ENCODE measurements at places on chromosomes 16 and 17.

DNA sequence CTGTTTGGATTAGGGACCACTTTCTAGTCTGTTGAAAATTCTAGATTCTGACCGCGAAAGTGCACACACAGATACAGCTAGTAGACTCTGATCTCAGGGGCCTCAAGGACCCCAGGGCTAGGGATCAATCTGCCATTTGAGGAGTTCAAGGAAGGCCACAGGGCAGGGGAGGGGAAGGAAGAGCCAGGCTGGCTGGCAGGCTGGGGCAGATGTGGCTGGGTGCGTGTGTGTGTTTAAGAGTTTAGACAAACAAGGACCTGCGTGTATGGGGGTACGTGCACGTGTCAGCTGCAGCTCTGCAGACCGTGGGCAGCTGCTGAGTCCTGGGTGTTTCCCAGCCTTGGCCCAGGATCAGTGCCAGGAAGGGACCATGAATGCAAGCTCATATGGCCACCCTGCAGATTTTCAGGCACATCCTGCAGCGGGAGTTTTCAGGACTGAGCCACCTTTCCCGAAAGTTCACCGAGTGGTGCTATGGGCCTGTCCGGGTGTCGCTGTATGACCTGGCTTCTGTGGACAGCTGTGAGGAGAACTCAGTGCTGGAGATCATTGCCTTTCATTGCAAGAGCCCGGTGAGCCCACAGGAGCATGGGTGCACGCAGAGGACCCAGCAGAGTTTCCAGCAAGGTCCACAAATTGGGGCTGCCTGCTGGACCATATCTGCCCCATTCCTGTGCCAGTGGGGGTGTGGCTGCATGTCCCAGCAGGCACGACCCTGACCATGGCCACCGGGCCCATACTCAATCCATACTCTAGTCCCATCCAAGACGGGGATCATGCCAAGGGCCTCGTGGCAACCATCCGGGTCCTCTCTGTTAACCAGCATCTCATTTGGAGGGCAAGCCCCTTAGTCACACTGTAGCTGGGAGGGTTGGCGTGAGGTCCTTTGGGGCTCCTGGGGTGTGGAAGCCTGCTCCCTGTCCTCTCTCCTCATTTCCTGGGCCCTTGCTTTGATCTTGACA lies 10.6 kb downstream of the TRPV2 start:
- DNase-seq, result no peak

GRCh38 chr16:86092586-86093480 lies 193.9 kb downstream of the IRF8 start:
- DNase-seq, result no peak

DNA sequence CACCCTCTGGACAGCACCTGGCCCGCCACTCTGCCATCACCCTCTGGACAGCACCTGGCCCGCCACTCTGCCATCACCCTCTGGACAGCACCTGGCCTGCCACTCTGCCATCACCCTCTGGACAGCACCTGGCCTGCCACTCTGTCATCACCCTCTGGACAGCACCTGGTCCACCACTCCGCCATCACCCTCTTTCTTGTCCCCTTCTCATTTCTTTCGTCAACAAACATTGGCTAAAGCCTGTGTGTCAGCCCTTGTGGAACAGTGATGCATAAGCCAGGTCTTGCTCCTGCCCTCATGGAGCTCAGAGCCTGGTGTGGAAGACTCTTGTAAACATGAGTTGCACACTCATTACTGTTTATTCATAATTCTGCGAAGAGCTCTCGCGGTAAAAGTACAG lies 31.2 kb downstream of the CDK5R1 start:
- DNase-seq, result no peak

DNA sequence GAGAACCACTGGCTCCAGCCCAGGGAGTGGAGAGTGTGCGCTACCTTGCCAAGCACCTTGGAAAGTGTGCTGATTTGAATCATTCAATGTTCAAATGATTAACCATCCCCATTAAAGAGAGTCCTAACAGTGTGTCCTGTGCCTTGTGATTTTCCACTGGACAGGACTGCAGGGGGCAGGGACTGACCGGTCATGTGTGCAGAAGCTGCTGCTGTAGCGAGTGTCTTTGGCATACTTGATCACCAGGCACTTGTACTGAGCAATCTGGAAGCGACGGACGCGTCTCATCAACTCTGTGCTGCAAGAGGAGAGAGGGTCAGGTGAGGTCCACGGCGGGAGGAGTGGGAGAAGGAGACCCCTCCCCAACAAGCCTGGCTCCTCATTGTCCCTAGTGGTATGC lies 2.0 kb downstream of the TK1 start:
- DNase-seq, result no peak

GRCh38 chr17:35596530-35597233 lies 9.6 kb downstream of the AP2B1 start:
- no peak for DNase-seq

GRCh38 chr17:49878931-49879904 lies 31.3 kb upstream of the TAC4 start:
- no peak for DNase-seq

GRCh38 chr17:19531780-19532501 lies 1.7 kb upstream of the SLC47A1 start:
- DNase-seq, result no peak

DNA sequence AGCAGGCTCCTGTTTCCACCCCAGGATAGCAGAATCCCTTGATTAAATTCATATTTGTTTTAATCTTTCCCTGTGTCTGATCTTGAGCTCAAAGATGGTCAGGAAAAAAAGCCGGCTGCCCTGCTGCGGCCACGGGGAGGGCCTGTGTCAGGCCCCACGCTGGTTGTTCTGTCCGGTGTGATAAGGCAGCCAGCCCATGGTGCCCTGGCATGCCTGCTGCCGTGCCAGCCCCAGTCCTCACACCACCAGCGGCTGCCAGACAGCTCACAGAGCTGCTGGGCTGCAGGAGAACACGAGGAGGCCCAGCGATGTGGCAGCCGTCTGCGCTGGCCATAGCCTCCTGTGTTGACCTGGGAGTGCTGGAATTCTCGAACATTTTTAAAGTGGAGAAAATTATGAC lies 34.7 kb upstream of the BRD7 start:
- no peak for DNase-seq

GRCh38 chr17:2723997-2724783 lies 12.6 kb upstream of the CLUH start:
- DNase-seq, result no peak

DNA sequence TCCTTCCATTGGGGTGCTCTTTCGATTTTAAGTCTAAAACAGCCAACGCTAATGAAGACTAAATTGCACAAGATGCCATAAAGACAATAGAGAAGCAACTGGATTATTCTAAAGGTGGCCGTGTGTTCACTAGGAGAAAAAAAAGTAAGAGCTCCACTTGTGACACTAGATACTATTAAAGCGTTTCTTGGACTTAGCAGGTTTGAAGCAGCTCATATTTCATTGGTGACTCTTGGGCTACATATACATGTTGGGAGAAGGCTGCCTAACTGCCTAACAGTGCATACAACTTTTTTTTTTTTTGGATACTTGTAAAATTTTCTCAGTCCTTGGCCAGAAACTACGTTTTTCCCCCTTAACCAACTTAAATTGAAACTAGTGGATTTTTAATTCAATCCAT lies 111.8 kb upstream of the NOG start:
- no peak for DNase-seq

- no peak for DNase-seq
These were observed 29.2 kb downstream of the CLUH start for GRCh38 chr17:2682176-2682938.

DNA sequence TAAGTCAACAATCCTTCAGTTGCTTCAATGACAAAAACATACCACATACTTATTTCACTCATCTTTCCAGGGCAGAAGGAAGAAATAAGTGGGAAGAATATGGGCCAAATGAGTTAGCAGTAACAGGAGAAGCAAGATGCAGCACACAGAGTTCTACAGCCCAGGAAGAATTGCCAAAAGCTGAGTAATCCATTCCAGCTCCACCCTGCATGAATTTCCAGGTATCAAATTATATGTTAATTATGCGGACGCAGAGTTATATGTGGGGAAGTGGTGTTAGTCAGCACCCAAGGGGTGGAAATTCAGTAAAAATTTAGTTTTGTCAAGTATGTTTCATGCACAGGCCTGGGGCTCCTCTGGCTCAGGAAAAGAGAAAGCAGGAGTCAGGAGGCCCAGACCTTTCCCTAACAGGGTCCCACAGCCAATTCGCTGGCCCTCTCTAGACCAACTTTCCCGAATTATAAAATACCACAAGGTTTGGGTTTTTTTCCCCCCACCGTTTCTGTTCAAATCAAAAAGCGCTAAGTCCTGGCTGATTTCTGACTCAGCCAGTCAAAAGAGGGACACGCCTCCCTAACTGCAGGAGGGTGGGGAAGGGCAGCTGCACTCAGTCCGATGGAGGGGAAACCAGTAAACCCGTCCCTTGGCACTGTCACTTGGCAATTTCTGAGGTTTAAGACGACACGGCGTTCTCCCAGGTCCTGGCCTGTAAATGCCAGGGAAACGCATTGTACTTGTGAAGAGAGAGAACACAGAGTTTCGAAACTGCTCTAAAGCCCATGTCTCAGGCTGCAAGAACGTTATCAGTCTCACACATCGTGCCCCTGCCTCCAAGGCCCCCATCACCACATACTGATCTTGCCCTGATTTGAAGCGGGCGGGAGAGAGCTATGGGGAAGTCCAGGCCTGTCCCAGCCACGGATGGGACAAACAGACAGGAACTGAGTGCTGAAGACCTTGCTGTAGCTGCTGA lies 58.1 kb downstream of the ZFHX3 start:
- DNase-seq, result no peak

- DNase-seq, result no peak
These were observed 34.8 kb downstream of the SREBF1 start for GRCh38 chr17:17801800-17802481.

DNA sequence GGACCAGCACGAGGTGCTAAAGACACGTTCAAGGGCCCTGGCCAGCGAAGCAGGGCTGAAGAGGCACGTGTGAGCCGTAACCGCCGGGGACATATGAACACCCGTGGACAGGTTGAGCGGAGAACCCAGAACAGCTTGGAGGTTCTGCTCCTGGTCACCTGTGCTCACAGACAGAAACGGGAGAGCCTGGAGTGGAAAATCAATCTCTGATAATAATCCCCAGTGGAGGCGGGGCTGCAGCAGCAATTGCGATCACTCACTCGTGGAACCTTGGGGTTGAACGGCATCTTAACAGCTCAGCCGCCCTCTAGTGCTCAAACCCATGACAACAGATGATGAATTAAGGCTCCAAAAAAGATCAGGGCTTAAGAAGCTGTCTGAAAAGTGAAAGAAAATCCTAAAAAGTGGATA lies 25.6 kb downstream of the WIPI1 start:
- peak; percentile 68 for DNase-seq

DNA sequence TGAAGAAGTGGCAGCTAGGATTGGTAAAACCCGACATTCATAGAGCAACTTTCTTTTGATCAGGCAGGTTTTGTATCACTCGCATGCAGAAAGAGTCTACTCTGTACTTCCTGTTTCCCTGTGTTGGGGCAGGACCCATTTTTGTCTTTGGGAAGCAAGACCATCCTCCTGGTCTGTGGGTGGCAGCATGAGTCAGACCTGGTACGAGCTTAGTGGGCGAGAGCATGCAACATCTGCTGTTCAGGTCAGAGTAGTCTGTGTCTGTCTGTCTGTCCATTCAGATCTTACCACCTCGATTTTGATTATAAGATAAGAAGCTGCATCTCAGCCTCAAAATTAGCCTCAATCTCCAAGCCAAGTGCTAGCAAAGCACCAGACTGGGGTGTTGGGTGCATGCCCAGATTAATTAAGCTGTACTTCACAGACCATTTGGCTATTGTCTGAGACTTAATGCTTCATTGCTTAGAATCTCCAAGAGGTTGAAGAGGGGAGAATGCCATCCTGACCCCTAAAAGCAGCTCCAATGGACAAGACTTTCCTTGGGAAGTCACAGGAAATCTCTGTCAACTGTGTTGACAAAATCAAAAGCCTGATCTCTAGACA lies 110.9 kb downstream of the XYLT1 start:
- peak; percentile 53 for DNase-seq

DNA sequence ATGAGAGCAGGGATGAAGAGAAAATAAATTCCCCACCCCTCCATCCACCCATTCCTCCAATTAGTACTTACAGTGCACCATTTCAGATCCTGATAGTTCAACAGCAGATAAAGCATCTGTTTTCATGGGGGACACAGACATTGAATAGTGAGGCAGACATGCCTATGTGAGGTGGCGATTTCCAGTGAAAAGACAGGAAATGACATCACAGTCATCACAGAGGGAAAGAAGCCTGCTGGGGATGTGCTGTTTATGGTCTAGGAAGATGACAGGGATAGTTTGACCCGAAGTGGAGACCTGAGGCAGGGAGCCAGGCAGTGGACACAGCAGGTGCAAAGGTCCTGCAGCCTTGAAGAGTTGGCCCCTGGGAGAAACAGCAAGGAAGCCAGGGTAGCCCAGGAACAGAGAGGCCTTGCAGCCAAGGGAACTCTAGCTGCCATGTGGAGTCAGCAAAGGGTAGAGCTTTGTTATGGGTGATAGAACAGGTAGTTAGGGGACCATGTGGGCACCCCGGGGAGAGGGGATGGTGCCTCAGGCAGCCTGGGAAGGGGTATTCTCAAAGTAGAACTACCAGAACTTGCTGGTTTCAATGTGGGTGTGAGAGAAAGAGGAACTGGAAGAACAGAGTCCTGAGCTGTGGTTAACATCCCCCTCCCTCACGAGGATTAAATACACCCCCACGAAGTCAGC lies 256.6 kb downstream of the CPPED1 start:
- DNase-seq, result no peak

- DNase-seq, result no peak
These were observed 46.6 kb downstream of the PHKB start for GRCh38 chr16:47507701-47508100.

DNA sequence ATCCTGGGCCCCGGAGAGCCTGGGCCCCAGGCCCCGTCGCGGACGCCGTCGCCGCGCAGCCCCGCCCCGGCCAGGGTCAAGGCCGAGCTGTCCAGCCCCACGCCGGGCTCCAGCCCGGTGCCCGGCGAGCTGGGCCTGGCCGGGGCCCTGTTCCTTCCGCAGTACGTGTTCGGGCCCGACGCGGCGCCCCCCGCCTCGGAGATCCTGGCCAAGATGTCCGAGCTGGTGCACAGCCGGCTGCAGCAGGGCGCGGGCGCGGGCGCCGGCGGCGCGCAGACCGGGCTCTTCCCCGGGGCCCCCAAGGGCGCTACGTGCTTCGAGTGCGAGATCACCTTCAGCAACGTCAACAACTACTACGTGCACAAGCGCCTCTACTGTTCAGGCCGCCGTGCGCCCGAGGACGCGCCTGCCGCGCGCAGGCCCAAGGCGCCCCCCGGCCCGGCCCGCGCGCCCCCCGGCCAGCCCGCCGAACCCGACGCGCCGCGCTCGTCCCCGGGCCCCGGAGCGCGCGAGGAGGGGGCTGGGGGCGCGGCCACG lies 36.8 kb upstream of the ZC3H18 start:
- no peak for DNase-seq

GRCh38 chr17:34858591-34859565 lies 102.4 kb downstream of the CCT6B start:
- DNase-seq, result no peak

- no peak for DNase-seq
These were observed 106.7 kb upstream of the SDK2 start for GRCh38 chr17:73750975-73751374.

DNA sequence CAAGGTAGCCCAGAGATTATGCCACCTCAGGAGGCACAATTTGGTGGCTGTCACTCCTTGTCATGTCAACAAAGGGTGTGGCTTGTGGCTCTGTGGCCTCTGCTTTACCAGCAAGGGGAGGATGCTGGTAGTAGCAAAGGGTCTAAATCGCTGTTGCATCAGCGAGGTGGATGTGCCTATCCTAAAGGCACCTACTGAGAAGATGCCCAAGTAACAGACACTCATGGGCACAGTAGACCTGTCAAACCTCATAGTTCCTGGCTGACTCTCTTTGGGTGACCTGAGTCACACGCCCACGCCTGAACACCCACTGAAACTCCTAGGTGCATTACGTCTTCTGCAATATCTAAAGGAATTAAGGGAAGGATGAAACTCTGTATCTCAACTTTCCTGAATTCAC lies 139.5 kb downstream of the PRKCB start:
- DNase-seq, result no peak
